Mesenteric fat pad (tissue), 1 donor: ENCODE measurements at places on chromosomes 6 and 20. TPM values are rescaled to one million over a fixed set of nuclear protein-coding genes. Genes with fewer than 3 reads are reported as not detected.

DNA sequence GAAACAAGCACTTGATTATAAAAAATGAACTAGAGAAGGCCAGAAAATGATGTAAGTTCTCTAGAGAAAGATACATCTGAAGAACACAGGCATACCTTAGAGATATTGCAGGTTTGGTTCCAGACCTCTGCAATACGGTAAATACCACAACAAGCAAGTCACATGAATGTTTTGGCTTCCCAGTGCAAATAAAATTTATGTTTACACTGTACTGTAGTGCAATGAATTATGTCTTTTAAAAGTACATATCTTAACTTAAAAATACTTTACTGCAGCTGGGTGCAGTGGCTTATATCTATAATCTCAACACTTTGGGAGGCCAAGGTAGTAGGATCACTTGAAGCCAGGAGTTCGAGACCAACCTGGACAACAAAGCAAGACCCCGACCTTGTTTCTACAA lies 10.9 kb upstream of the KIAA1586 start:
- DNase-seq, result no peak

- DNase-seq, result no peak
Measured at GRCh38 chr6:45231660-45232059, 96.5 kb upstream of the RUNX2 start.

- DNase-seq, result no peak
Measured at GRCh38 chr6:82030761-82031503, 216.6 kb downstream of the IBTK start.

GRCh38 chr6:94052749-94053148 lies 633.4 kb upstream of the EPHA7 start:
- DNase-seq, result no peak

DNA sequence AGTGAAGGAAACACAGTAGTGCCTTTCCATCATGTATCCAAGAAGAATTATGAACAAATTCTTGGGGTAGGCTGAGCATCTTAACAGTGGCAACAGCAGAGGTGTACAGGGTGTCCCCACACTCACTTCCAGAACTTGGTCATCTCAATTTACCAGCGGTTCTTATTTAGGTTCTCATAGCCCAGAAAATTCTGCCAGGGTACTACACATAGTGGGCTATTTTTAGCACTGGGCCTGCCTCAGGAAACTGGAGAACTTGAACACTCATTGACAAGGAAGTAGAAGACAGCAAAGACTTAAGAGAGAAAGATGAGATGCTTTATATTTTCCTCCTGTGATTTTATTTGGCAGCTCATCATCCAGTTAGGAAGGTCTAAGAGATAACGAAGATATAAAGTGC lies 71.8 kb upstream of the PHIP start:
- DNase-seq, result no peak

GRCh38 chr6:136178749-136179148 lies 71.4 kb downstream of the MTFR2 start:
- DNase-seq, result no peak

GRCh38 chr6:75296811-75297779 lies 12.5 kb upstream of the TMEM30A start:
- no peak for DNase-seq

ARMC2 gene
- total RNA-seq, result 10.0 TPM

CST2 gene
- not detected for total RNA-seq

SNX9 gene
- 86.9 TPM for total RNA-seq

PLCB4 gene
- total RNA-seq, result 5.3 TPM
